ENCODE measurements at places on chromosomes 12 and 14.

DNA sequence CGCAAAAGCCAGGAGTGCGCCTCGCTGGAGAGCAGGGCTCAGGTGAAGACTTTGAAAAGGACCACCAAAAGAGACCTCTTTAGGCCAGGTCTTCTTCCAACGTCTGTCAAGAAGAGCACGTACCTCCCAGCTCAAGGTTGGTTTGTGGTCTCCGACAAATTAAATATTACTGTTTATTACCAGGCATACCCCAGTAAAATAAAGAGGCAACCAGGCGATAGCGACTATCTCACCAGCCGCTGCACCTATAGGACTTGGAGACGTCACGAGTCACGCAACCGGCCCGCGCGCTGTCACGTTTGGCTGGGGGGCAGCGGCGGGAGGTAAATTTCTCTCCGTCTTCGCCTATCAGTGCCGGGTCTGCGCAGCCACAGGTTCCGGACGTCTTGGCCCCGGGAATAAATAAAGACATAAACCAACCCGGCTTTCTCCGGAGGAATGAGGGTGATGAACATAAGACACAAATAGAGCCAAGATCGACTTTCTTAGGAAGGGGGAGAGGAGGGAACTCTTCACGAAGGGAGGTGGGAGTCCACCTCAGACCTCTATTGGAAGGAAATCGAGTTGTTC lies 2.0 kb upstream of the TBX5 start:
- DNase-seq = no peak

DNA sequence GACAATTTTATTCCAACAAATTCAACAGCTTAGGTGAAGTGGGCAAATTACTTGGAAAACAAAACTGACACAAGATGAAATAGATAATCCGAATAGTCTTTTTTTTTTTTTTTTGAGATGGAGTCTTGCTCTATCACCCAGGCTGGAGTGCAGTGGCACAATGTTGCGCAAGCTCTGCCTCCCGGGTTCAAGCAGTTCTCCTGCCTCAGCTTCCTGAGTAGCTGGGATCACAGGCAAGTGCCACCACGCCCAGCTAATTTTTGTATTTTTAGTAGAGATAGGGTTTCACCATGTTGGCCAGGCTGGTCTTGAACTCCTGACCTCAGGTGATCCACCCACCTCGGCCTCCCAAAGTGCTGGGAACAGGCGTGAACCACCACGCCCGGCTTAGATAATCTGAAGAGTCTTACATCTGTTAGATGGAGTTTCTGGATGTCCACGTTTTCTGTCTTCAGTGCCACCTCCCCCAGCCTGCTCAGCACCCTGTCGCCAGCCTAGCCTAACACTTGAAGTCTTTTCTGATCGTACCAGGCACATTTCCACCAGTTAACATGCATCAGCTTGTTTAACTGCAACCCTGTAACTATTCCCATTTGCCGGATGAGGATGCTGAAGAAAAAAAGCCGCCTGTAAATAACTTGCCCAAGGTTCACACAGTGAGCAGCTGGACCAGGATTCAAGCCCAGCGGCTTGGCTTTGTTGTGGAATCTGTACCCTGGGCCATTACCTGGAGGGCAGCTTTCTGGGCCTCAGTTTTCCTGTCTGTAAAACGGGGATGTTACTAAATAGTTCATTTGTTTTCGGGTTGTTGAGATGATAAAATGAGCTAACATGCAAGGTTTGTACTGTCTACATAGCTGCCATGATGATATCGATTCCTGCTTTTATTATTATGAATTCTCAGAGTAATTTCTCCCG lies 26.4 kb downstream of the FBRSL1 start:
- DNase-seq = no peak

GRCh38 chr12:94982456-94982855 lies 21.0 kb downstream of the NDUFA12 start:
- DNase-seq = no peak

GRCh38 chr12:90099288-90099687 lies 390.6 kb upstream of the ATP2B1 start:
- DNase-seq = no peak

- no peak for DNase-seq
Observed at GRCh38 chr12:47722941-47723631, 2.2 kb downstream of the ENDOU start.

DNA sequence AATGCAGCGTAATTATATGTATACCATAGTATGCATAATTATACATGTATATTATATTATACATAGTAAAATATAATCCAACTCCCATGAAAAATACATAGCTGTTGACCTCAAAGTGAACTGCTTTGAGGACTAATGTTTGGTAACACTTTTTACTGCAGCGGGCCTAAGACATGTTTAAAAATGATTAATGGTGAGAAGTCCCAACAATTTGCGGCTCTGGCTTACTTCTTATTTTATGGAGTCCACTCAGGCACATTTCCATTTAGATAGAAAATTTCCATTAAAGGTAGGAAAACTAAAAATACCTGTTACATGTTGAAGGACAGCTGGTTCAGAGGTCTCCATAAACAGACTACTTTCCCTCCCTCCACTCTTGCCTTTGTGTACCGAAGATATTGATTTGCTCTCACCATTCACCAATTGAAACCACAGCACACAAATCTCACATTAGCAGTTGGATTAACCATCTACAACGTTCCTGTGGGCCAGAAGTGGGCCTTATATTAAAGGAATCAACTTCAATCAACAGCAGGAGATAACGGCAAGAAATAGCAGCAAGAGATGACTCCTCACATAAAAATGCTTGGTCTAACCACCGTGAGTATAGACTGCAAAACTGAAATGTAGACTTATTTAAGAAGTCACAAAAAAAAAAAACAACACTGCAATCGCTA lies 14.1 kb upstream of the NT5DC3 start:
- DNase-seq = no peak

DNA sequence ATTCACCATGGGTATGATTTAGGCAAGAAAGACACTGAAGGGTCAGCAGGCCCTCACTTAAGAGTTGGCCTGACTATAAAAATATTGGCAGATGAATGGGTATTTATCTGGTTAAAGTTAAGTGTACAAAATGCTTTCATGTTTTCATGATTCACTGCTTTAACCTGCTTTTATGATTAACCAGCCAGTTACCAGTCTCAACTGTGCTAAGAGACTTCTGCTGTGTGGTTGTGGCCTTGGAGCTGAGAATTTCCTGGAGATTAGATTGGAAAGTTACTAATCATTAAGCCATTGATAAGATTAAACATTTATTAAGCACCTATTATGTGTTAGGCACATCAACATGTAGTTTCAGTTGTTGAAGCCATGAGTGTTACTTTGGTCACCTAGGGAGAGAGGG lies 68.9 kb downstream of the RASSF8 start:
- no peak for DNase-seq

DNA sequence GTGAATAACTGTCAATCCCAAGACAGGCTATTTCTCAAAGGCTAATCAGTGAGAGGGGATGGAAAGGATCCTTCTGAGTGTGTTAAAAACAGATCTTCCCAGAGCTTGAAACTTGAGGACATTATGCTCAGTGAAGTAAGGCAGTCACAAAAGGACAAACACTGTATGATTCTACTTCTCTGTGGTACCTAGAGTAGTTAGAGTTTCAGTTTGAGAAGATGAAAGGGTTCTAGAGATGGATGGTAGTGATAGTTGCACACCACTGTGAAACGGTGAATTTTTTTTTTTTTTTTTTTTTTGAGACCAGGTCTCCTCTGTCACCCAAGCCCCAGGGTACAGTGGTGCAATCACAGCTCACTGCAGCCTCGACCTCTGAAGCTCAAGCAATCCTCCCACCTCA lies 133.8 kb downstream of the SAMD4A start:
- peak; percentile 7 for DNase-seq

GRCh38 chr12:19520646-19521415 lies 81.5 kb downstream of the AEBP2 start:
- DNase-seq = no peak

GRCh38 chr12:3167636-3168035 lies 90.5 kb downstream of the TSPAN9 start:
- no peak for DNase-seq

- DNase-seq = no peak
Observed at GRCh38 chr12:64186789-64187188, 35.3 kb downstream of the KICS2 start.

DNA sequence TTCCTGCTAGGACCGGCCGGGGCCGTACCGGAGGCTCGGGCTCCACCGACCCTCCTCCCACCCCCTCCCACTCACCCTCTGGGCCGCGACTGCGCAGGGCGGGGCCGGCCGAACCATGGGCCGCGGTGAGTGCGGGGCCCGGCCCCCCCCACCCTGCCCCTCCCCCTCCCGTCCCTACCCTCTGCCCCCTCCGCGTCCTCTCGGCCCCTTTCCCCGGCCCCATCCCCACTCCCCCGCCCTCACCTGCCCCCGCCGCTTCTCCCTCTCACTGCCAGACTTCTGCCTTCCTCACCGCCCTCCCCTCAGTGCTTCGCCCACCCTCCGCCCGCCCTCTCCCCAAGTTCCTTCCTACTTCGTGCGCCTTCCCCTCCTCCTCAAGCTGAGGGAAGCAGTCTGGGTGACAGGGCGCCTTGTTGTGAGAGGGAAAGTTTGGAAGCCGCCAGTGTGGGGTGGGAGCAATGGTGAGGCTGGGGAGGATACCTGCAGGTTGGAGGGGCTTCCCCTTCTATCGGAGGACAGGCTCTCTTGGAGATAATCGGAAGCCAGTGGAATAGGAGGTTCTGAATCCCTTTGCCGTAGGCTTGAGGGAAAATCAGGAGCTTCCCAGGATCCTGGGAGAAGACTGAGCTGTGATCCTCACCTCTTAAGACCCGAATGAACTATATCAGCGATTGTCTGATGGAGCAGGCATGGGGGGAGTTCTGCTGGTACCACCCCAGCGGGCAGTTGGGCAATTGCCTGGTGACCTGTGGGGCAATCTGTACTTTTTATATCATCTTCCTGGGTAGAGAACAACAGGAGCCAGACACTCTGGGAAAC lies 472 bp downstream of the MBD6 start:
- peak; percentile 11 for DNase-seq

DNA sequence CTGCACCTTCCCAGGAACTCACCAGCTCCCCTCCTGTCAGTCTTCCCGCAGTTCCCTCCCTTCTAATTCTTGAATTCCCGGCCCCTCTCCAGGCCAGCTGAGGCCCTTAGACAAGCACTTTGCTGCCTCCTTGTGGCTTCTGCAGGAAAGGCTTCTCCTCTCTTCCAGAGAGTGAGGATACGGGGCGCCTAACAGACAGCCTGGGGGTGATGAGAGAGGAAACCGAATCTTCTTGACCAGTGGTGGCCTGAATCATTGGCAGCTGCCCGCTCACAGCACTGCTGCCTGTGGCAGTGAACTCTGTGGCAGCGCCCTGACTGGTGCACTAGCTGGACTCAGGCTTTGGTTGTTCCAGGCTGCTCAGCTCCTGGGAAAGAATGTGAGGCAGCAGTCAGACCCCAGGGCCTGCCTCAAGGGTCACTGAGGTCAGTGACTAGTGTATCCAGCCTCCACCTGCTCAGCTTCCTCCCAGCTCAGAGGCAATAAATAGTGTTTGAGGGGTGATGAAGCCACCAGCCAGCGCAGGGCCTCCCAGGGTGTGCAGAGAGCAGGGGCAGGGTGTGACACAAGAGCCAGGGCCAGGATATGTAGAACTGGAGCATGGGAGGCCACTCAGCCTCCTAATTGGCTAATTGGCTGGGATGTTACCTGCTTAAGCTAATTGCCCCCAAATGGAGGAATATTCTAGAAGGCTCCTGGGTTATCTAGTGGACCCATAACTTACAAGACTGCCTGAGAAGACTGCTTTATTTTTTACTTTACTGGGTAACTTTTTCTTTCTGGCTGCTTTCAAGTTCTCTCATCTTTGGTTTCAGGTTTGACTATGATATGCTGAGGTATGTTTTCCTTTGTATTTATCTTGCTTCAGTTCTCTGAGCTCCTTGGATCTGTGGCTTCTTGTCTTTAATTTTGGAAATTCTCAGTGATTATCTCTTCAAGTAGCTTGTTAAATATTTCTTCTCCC lies 12.9 kb upstream of the MCRS1 start:
- DNase-seq = peak; percentile 68

DNA sequence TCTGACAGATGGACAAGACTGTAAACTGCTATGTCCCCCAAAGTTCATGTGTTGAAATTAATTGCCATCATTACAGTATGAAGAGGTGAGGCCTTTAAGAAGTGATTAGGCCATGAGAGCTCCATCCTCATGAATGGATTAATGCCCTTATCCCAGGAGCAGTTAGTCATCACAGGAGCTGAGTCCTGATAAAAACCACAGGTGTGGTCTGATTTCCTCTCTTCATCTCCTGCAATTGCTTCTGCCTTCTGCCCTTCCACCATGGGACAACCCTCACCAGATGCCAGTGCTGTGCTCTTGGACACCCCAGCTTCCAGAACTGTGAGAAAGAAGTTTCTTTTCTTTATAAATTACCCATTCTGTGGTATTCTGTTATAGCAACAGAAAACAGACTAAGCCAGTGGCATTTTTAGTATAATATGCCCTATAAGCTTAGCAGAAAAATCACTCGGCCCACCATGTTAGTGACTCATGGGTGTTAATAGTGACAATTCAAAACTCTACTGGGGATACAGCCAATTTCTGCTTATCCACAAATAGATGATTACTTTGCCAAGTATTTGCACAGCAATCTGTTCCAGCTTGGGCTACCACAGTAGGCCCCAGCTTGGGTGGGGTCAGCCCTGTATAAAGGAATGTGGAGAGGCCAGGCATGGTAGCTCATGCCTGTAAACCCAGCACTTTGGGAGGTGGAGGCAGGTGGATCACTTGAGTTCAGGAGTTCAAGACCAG lies 129.0 kb upstream of the BCL2L14 start:
- no peak for DNase-seq
